ENCODE measurements at places on chromosomes 7 and 10. TPM values are rescaled to one million over a fixed set of nuclear protein-coding genes. Genes with fewer than 3 reads are reported as not detected.
A peak's percentile ranks its signal among the peaks of the same experiment; 100 is the strongest.

- peak; percentile 39 for DNase-seq
Measured at GRCh38 chr10:129642427-129642826, 175.4 kb downstream of the MGMT start.

GRCh38 chr10:113639966-113640365 is 23.9 kb downstream of the NRAP start:
- no peak for DNase-seq

The ASB15 gene
- not detected for total RNA-seq

The SPAG6 gene
- total RNA-seq, result not detected

DNA sequence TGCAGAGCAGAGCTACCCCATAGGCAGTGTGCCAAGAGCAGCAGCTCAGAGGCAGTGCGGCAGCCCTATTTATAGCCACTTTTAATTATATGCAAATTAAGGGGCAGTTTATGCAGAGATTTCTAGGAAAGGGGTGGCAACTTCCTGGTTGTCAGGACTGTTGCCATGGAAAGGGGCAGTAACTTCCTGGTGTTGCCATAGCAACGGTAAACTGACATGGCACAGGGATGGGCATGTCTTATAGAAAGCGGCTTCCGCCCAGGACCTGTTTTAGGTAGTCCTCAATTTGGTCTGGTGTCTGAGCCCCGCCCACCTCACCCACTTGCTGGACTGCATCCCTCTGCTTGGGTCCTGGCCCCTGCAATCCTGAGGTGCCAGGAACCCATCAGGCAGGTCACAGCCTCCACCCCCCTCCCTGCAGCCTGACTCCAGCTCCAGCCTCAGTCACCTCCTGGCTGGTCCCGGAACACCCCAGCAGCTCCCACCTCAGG is 115.8 kb downstream of the TMEM130 start:
- DNase-seq, result peak; percentile 60

DNA sequence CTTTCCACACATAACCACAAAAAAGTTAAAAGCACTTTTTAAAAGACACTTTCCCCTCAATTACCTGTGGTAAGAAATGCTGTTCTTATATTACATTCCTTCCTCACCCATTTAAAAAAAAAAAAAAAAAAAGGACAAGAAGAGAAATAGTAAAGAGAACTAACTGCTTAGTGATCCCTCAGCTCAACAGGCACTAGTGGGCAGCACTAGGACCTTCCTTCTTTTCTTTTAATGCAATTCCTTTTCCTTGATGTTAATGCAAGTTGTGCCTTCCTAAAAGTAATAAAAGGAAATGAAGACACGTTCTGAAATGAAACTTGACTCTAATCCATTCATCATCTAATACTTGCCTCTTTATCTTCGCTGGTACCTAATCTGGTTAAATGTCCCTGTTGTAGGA is 189.7 kb downstream of the TCF7L2 start:
- DNase-seq, result peak; percentile 5

The OPN1SW gene
- total RNA-seq, result 2.1 TPM

GRCh38 chr10:115727129-115727528 is 545.9 kb downstream of the GFRA1 start:
- no peak for DNase-seq

DNA sequence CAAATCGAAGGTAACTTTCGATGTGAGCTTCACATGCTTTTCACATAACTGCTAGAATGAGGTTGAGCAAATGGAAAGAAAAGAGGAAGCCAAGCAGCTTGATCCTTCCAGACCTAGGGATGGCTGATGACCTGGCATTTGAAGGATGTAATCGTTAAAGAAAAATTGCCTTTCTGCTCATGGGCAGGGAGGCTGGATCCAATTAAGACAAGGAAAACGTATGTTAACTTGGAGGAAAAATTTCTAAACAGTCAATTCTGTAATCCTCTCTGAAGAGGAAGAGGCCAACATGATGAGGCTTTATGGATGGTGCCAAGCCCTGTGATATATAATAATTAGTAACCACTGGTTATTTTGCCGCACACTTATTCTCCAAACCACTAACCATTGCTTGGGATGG is 12.5 kb downstream of the GRK5 start:
- DNase-seq, result no peak

DNA sequence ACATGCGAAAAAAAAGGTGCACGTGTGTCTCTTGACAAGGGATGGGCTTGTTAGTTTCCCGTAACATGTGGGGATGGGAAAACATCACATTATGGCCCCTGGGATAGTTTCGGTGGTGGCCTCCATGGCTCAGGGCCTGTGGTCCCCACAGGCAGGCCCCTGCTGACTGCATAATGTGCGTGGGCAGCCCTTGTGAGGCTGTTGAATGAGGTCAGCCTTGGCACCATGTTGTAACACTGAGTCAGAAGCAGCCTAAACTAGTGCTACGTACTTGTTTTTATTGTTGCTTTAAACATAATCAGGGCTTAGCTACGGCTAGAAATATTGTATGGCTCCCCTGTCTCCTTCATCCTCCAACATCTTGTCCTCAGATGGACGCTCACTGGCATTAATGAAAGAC is 80.6 kb downstream of the BEND7 start:
- DNase-seq, result no peak

DNA sequence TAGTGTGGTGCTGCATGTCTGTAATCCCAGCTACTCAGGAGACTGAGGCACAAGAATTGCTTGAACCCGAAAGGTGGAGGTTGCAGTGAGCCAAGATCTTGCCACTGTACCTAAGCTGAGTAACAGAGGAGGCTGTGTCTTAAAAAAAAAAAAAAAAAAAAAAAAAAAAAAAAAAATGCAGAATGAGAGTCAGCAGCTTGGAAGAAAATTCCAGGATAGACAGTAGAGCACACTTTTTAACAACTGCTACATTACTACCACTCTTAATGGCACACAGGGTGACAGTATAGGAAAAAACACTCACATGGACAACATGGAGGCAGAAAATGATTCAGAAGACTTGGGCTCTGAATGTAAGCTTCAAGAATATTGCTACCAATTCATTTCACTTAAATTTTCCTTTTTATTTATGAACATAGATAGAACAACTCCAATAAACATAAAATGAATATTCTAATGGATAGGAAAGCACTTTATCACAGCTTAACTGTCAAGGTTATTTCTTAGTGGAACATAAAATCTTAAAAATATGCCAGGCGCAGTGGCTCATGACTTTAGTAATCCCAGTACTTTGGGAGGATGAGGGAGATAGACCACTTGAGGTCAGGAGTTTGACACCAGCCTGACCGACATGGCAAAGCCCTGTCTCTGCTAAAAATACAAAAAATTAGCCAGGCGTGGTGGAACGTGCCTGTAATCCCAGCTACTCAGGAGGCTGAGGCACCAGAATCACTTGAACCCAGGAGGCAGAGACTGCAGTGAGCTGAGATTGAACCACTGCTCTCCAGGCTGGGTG is 31.5 kb downstream of the CHCHD3 start:
- DNase-seq, result no peak

DNA sequence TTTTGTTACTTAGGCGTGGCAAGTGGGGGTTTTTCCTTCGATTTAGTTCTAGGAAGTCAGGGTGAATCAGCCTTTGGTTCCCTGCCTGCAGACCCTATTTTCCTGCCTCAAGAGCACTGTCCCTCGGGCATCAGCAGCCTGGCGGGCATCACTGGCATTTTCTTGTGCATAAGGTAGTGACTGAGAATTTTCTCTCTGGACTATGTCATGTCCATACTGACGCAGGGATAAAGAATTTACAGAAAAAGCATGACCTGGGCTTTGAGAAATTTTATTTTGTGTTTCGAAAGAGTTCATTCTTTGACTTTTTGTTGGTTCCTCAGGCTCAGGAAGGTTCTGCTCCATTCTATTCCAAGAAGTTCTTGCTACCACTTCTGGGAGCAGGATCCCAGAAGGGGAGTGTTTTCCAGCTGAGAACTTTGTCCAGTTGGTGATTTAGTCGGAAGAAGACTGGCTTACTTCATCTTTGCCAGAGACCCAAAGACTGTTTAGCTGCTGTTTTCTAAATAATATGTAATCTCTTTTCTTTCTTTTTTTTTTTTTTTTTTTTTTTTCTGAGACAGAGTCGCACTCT is 213.9 kb upstream of the SH2B2 start:
- no peak for DNase-seq

The SUN1 gene
- total RNA-seq, result 166 TPM

- no peak for DNase-seq
Measured at GRCh38 chr7:25520516-25520915, 292.2 kb upstream of the NPVF start.

DNA sequence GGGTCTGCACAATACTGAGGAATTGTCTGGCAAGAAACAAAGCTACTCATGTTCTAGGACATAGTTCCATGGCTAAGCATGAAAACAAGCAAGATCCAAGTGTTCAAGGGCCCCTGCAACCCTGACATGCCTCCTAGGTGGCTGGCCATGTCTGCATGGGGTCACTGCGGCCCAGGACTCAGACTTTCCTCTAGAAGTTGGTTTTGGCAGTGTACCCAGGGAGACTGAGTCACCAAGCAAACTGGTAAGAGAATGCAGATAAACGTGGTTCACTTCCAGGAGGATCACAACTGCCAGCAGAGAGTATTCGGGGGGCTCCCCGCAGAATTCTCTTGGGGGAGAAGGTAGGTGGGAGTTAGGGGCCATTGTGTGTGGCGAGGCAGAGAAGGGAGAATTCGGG is 7.4 kb upstream of the PFKFB3 start:
- no peak for DNase-seq

DNA sequence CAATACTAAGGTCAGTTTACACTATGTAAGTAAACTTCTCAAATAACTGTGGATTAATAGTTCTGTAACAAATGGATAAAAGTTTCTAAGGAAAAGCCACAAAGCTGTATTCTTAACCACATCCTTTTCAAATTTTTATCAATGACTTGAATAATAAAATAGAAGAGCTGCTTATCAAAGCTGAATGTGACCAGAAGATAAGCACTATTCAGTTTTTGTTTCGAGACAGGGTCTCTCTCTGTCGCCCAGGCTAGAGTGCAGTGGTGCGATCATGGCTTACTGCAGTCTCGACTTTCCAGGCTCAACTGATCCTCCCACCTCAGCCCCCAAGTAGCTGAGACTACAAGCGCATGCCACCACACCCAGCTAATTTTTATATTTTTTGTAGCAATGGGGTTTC is 17.0 kb downstream of the UPF2 start:
- DNase-seq, result no peak

The CYP2C9 gene
- total RNA-seq, result not detected

The RNF133 gene
- not detected for total RNA-seq

- no peak for DNase-seq
Measured at GRCh38 chr10:129946859-129947258, 17.2 kb downstream of the EBF3 start.

DNA sequence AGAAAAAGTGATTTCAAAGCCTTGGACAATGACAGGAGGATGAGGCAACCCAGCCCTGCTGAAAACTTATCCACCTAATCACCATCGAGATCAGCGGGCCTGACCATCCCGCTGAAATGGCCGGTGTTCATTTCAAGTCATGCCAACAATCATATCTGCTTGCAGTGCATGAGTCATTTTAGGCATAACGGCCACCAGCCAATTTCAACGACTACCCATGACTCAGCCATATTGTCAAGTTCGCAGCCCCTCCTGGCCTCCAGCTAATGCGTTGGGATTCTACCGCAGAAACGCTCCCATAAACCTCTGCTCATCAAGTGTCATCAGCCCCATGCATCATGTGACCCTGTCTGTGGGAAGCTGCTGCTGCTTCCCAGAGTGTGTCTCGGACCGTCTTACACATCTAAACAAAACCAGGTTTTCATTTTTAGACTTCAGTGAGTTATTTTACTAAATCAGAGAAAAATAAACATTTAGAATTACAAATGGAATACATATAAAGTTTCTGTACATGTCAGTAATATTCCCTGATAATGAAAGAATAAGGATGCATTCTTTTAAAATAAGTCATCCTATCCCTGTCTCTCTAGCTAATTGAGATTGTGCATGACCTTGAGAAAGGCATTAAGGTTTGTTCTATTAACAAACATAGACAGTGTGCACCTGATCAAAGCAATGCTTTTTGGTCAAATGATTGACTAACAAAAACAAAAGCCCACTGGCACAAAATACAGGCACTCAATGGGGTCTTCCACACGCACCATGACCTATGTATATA is 188.9 kb downstream of the ADAM12 start:
- peak; percentile 99 for DNase-seq

DNA sequence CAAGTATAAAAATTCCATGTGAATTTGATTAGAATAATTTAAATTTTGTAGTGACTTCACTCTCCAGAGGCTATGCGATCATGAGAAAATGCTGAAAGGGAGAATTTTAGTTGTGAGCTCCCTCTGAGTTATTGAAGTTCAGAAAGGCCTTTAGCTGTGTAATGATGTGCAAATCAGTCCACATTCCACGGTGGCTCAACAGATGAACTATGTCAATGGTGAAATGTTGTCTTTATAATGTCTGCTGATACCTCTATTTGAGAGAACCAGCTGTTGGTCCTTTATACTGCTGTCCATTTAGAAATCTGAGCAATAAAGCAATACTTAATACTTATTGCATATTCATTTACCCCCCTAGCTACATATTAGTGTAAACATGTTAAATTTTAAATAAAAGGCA is 7.1 kb upstream of the ITGB8 start:
- DNase-seq, result no peak

The GRM3 gene
- not detected for total RNA-seq

The UPF2 gene
- 15.8 TPM for total RNA-seq

DNA sequence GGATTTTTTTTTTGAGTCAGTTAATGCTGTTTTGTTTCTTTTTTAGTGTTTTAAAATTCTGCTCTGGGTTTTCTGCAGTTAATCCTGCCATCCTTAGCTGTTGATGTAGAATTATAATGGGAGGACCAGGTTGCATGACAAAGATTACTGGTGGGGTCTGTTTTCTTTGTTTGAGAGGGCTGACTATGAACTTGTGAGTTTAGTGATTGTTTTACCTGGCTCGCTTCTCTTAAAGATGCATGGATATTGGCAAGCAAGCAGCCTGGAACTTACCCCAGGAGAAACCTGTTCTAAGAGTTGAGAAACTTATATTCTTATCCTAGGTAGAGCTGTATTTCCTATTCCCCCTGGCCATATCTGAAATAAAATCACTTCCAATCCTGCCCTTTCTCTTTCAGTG is 727.8 kb downstream of the GRM8 start:
- no peak for DNase-seq

The STEAP1B gene
- total RNA-seq, result not detected

DNA sequence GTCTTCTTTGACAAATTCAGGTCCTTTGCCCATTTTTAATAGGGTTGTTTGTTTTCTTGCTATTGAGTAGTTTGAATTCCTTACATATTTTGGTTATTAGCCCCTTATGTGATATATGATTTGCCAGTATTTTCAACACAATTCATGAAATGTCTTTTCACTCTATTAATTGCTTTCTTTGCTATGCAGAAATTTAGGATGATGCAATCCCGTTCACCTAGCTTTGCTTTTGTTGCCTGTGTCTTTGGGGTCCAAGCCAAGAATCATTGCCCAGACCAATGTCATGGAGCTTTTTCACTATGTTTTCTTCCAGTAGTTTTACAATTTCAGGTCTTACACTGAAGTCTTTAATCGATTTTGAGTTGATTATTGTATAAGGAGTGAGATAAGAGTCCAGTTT is 154.5 kb downstream of the PAXIP1 start:
- DNase-seq, result no peak

GRCh38 chr7:155437836-155438235 is 20.1 kb upstream of the EN2 start:
- DNase-seq, result no peak

The INHBA gene
- 3.0 TPM for total RNA-seq

The GPR158 gene
- total RNA-seq, result 2.1 TPM
